ENCODE measurements at places on chromosomes 16 and 17.

DNA sequence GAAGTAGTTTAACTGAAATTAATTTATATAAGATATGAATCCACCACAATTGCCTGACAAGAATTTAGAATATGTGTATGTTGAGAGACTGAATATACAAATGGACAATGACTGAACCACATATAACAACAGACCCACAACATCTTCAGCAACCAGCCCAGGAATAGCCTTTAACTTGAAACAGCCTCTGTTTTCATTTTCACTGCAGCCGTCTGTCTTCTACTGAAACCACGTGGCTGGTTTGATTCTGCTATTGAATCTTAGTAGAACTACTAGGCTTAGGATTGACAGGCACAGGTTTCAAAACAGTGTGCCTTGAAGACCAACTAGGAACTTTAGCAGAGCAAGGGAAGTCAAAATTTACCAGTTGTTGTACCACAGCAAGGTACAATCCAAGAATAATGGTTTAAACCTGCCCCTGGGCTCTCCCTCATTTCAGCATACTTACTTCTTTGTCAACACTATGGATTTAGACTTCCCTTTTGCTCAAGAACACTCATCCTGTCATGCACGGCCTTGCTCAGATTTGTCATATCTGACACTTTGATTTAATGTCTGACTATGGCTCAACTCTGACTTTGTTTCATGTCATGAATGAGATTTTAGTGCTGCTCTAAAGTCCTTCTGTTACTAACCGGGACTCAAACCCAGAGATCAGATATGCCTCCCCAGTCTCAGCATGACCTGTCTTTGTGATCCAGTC lies 355.0 kb downstream of the KIF2B start:
- no peak for DNase-seq

DNA sequence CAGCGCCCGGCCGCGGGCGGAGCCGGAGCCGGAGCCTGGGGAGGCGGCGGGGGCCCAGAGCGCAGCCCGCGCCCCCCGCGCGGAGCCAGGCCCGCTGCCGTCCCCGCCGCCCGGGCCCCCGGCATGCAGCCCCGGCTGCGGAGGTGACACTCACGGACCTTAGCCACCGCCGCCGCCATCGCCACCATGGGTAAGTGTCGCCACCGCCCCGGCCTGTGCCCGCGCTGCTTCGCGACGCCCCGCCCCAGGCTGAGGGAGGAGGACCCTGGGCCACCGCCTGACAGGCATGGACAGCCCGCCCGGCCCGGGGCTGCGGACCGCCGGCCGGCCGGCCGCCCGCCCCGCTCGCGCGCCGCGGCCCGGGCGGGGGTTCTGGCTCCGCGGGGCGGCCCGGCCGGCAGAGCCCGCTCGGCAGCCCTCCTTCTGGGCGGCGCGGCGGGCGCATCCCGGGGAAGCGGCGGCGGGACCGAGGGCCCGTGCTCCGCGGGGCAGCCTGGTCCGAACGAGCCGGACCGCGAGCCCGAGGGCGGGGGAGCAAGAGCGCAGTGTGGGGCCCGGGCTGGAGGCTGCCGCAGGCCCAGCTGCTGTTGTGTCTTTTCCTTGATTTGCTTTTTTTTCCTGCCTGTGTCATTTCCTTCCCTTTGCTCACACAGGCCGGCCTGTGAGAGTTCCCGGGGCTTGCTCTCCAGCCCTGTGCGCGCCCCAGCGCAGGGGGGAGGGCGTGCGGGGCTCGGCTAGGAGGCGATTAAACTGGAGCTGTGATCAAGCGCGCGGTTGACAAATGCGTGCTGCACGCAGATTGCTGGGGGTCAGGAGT lies 565 bp downstream of the MAP3K3 start:
- peak; percentile 70 for DNase-seq

DNA sequence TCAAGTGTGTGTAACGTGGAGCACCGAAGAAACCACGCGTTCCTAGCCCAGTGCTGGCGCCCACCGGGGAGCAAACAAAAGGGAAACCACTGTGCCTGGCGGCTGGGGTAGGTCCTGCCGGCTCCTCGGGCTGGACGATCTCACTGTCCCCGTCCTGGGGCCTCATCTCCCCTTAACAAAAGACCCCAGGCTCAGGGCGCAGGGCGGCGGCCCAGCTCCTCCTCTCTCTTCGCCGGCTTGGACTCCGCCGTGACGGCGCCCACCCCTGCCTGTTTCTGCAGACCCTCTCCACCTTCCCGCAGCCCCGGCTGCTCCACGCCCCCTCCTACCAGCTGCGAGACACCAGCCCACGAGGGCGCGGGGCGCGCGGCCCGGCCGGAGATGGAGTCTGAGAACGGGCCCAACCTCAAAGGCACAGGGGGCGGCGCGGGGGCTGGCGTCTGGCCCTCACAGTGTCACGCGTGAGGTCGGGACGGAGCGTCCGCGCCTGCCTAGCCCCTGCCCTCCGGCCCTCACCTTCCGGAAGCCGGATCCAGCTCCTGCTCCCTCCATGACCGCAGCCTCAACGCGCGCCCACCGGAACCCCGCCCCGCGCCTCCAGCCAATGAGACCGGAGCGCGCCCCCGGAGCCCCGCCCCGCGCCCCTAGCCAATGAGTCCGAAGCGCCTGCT lies at the start of gene CENPX:
Gene CENPX (minus strand): TSS at position 569 of the 671 bp plus-strand sequence. CDS start 17 bp downstream, at position 552.
- DNase-seq: no peak

DNA sequence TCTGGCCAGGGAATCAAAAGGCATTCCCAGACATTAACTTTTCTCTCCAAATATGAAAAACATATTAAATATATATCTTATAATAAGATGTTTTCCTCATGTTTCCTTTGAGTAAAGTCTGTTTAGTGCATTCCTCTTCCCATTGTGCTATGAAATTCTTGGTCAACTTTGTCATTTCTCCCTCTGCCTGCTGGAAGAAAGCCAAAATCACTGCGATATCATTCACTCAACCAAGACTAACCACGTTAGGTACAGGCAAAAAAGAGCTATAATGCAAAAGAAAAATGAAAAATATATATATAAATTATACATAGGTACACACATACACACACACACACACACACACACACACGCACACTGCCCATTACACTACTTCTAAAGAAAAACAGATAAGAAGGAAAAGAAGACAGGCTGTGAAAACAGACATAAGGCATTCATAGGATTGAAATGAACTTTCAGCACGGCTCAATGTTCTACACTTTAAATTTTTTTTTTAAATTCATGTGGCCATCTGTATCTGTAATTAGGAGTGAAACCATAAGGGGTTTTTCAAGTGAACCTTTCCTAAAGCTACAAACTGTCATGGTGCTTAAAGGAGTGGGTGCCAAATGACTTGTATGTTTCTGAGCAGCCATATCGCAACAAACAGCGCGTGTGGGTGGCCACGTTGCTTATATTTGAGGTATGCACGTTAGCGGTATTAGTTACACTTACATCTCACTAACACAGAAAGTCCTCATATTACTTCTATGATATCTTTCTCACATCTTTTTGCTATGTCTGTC lies 71.6 kb upstream of the PSMD7 start:
- DNase-seq: no peak

GRCh38 chr17:50571681-50572080 lies 11.2 kb downstream of the CACNA1G start:
- no peak for DNase-seq

DNA sequence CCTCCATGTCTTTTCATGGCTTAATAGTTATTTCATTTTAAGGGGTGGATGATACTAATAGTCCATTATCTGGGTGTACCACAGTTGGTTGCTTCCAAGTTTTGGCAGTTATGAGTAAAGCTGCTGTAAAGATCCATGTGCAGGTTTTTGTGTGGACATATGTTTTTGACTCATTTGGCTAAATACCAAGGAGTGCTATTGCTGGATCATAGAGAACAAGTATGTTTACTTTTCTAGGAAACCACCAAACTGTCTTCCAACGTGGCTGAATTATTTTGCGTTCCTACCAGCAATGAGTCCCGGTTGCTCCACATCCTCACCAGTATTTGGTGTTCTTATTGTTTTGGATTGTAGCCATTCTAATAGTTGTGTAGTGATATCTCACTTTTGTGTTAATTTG lies 181.9 kb downstream of the SPECC1 start:
- no peak for DNase-seq

DNA sequence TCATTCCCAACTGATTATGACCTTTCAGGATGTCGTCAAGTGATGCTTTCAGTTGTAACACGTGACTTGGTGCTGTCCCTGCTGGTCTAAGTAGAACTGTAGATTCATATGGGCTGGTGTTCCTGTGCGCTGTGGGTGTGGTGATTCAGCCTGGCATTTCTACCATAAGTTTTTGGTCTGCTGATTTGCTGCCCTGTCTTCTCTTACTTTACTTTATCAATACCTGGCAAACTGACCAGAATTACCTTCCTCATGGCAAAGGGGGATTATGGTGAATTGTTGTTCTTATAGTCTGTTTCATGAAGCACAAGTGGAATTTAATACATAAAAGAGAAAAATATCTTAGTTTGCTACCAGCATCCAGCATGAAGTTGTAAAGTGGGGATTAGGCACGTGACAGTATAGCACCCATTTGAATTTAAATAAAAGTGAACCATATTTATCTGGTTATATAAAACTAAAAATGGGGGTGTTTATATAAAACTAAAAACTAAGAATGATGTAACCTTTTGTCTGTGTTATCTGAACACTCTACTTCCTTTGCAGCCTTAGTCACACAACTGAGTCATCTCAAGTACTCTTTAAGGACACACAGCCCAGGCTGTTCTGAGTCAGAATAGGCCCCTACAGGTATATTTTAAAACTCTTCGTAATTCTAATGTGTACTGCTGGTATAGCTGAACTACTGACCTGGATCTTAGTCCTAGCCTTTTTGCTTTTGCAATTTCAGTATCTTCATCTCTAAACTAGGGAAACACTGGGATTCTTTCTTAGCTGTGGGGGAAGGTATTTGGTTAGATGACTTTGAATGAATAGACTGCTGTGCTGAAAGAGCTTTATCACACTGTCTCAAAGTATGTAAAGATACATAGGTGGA lies 28.3 kb downstream of the TTC19 start:
- DNase-seq: peak; percentile 64

- peak; percentile 57 for DNase-seq
These were observed 260.6 kb downstream of the CPPED1 start for GRCh38 chr16:12542818-12543699.

DNA sequence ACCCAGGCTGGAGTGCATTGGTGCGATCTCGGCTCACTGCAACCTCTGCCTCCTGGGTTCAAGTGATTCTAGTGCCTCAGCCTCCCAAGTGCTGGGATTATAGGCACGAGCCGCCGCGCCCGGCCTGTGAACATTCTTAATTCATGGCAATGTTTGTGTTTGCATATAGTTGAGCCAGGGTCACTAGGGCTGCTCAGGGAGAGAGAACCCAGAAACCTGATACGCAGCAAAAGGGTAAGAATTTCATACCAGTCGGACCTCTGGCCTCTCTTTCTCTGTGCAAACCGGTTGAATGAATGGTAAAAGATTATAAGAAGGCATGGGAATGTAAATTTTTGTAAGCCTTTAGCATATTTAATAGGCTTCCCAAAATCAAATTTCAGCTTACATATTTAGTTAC lies 6.9 kb upstream of the TMEM98 start:
- DNase-seq: no peak

GRCh38 chr16:62294213-62294972 lies 258.2 kb upstream of the CDH8 start:
- DNase-seq: no peak

- DNase-seq: no peak
These were observed 323.3 kb upstream of the TNRC6C start for GRCh38 chr17:77635176-77635575.

DNA sequence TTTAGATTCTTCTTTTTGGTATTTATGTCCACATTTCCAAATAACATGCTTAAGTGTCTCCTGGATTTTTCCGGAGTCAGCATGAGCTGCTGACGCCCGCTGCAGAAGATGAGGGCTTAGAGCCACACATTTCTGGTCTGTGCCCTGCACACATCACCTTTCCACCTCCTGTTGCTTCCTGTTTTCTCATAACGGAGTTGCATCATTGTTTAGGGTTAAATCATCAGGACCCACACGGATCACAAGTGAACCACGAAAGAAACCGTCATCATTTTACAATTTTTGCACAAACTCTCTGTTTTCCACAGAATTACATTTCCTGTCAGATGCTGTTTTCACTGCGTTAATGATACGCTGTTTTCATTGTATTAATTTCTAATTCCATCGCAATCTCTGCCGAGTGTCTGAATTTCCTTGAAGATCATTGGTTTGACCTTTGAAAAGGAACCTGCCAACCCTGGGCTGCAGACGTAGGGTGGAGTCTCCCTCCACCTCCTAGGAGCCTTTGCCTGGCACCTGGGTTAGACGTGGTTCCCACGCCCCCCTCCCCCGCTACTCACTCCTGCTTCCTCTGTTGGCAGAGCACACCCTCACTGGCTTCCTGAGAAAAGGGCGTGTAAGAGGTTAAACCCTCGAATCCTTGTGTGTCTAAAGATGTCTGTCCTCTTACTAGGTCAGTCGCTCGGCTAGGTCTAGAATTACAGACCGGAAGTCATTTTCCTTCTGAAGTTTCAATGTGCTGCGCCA lies 68.2 kb downstream of the RNF213 start:
- DNase-seq: no peak

DNA sequence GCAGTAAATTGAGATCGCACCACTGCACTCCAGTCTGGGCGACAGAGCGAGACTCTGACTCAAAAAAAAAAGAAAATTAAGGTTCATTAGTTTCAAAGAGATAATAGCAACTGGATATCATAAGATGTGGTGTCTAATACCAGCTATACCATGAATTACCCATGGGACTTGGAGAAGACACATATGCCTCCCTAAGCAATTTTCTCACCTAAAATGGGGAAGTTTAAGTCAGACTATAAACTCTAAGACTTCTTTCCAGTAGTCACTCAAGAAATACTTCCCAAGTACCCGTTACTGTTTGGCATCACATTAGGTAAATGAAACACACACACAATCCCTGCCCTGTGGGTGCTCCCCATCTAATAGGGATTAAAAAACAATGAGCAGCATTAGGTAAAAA lies 22.6 kb downstream of the SMURF2 start:
- DNase-seq: no peak

- DNase-seq: no peak
These were observed 31.0 kb downstream of the CFDP1 start for GRCh38 chr16:75402159-75402820.

GRCh38 chr17:17739388-17740066 lies 58.3 kb downstream of the RAI1 start:
- DNase-seq: no peak

GRCh38 chr16:59168461-59169114 lies 434.5 kb upstream of the GOT2 start:
- no peak for DNase-seq

DNA sequence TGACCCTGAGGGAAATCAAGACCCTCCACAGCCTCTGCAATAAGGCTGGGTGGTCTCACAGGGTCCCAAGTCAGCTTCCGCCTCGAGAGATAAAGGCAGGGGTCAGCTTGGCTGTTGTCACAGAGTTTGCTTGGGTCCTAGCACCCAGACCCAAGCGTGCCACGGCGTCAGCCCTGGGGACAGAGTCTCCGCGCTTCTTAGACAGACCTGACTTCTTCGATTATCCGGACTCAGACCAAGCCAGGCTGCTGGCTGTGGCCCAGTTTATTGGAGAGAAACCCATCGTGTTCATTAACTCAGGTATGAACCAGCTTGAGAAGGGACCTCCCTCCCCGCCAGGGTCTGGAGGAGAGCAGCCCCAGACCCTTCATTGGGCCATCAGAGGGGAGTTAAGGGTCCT lies 588 bp downstream of the C16orf92 start:
- no peak for DNase-seq
